ENCODE measurements at places on chromosomes 13 and 19.
A peak's percentile ranks its signal among the peaks of the same experiment; 100 is the strongest.

DNA sequence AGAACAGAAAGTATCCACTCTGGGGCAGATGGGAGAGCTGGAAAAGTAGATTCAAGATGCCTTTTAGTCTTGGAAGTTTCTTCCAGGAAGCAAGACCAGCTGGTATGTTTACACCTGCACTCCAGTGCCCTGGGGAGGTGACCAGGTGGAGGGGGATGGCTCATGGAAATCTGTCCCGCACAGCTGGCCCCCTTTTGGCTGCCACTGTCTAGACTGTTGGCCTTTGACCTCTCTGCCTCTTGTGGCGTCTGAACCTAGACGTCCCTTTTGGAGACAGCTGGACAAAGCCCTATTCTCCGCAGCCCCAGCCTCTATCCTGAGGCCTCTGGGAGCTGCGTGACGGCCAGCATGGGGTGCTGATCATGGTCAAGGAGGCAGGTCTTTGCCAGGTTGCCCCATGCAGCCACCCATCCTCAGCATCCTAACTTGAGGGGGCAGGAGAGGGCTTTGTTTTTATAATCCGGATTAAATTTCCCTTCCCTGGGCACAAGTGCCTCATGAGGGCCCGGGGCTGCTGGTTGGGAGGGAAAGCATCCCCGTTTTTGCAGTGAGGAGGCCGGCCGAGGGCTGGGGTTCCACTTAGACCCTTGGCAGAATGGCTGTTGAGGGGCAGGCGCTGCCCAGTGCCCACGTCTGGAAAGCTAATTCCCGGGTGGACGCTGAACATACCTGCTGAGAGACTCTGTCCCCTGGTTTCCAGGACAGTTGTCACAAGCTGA is 17.3 kb upstream of the GDF15 start:
- DNase-seq, result no peak

- no peak for DNase-seq
Observed at GRCh38 chr13:25295228-25295627, 6.2 kb upstream of the NUP58 start.

DNA sequence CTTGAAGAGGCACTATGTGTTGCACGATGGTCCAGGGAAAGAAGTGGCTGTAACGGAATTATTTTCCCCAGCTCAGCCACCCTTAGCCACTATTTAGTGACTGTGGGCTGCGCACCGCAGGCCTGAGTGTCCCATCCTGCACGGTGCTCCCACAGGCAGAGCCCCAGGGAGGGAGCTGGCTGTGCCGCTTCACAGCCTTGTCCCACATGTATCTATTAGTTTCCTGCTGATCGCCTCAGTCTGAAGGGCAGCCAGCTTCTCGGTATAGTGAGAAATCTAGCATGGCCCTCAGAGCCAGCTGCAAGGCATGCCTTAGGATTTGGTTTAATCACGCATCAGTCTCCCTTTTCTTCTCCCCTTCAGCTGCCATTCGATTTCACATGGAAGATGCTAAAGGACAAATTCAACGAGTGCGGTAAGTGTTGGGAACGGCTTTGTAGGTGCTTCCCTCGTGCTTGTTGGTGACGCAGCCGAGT is 15.7 kb downstream of the PRAM1 start:
- DNase-seq, result no peak

GRCh38 chr19:51138549-51138979 is 3.5 kb upstream of the SIGLEC7 start:
- DNase-seq, result no peak

- no peak for DNase-seq
Observed at GRCh38 chr19:28549680-28550277, 663.2 kb downstream of the UQCRFS1 start.

DNA sequence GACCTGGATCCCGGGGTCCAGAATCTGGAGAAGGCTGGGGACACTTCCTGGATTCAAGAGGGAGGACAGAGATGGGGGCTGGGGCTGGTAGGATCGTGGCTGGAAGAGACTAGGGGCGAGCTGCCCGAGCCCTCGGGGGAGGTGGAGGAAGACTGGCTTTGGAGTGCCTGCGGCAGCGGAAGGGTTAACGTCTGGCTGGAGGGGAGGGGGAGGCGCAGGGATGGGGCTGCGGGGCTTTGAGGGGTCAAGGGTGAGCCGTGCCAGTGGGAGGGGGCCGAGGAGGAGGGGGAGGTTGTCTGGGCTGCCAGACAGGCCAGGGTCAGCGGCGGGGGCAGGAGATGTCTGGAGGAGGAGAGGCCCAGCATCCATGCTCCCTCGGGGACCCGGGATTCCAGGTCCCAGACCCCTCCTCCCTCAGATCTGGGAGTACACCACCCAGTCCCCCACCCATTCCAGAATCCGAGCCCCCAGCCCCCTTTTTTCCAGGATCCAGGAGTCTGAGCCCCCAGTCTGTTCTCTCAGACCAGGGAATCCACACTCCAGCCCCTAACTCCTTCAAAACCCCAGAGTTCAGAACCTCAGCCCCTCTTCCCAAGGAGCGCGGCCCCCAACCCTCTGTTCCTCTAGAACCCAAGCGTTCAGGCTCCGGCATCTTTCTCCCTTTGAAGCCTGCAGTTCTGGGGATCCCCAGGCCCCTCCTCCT is 3.2 kb upstream of the SPACA6 start:
- DNase-seq, result no peak

- DNase-seq, result no peak
Observed at GRCh38 chr13:38283346-38283745, 66.3 kb upstream of the UFM1 start.

GRCh38 chr19:33661336-33661735 is 39.6 kb downstream of the CHST8 start:
- DNase-seq, result no peak

DNA sequence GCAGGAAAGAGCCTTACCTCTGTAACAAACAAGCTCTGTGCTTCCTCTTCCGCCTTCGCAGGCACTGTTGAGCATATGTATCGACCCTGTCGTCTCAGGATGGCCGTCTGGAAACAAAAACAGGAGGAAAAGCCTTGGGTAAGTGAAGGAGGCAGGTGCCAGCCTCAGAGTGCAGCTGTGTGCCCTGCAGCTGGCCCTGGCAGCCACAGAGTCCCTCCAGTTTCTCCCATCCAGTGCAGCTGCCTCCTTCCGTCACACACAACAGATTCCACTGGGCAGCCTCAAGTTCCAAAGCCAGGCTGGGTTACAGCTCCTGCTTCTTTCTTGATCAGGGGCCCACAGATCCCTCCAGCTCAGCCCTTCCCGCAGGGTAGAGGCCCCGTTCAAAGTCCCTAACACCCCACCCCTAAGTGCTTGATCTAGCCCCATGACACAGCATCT is 47.7 kb downstream of the DOCK9 start:
- no peak for DNase-seq

DNA sequence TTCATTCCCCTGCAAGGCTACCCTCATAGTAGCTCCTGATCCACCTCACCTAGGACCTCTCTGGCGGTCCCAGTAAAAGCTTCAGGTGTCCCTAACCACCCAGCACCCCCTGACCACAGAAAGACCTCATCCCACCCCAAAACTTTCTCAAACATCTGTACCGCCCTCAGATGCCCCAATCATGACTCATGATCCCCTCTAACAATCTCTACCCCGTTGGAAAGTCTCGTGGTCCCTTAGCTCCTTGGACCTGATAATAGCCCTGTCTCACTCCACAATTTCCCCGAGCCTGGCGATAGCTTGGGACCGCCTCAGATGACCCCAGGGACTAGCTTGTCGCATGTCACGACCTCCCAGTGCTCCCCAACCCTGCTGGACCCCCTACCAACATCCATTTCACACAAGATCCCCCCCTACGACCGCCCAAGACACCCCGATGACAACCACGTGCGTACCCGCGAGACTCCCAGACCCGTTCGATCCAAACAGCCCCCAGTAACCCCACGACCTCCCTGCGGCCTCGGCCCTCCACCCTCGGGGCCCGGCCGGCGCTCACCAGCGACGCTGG is 450 bp downstream of the NDUFA11 start:
- DNase-seq, result no peak

DNA sequence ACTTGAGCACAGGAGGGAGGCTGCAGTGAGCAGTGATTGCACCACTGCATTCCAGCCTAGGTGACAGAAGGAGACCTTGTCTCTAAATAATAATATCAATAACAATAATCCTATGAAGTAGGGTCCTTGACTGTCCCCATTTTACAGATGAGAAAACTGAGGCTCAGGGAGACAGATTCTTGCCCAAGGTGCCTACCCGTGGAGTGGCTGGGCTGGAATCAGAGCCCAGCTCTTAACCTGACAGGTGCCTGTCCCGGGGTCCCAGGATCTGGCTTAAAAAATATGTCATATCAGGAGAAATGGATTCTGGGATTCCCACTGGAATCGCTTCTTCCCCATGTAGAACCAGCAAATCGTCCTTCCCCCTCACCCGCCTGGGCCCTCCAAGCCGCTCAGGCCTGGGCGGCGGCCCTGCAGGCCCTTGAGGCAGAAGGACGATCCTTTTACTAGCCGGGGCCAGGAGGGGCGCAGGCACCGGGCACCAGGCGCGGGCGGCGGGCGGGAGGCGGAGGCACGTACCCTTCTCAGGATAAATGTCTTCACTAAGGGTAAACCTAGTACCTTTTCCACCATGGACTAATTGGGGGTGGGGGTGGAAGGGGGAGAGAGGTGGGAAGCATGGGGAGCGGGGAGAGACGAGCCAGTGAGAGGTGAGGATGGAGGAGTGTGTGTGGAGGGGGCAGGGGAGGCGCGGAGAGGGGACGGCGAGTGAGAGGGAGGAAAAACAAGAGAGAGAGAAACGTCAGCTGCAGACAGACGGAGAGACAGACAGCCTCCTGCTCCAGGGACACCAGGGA is 60.6 kb downstream of the COLGALT1 start:
- no peak for DNase-seq

DNA sequence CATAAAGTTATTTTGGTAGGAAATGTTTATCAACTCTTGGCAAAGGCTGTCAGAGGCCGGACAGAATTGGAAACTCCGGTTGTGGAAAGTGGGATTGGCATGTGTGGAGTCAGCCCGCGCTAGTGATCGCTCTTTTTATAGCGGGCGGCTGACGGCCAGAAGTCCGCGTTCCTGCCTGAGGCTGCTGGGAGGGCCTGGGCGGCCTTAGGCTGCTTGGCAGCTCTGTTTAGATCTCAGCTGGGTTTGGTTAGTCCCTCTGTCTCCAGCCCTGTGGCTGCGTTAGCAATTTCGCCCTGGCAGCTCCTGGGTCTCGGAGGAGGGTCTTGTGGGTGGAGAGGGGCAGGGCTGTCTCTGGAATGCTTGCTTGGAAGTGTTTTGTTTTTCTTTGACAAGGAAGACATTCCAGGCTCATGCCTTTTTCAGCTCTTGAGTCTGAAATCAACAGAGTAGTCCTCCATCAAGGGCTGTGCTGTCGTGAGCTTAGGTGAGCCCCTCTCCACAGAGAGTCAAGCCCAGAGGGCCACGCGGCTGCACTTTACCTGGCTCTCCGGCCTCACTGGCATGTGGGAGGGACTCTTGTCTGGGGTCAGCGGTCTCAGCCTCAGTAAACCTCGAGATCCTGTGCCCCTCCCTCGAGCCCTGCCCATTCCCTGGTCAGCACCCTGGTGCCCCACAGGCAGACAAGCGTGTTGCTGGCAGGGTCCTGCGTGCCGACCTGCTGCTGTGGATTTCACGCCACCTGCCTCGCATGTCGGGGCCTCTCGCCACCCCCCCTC is 22.5 kb downstream of the DOT1L start:
- peak; percentile 93 for DNase-seq

DNA sequence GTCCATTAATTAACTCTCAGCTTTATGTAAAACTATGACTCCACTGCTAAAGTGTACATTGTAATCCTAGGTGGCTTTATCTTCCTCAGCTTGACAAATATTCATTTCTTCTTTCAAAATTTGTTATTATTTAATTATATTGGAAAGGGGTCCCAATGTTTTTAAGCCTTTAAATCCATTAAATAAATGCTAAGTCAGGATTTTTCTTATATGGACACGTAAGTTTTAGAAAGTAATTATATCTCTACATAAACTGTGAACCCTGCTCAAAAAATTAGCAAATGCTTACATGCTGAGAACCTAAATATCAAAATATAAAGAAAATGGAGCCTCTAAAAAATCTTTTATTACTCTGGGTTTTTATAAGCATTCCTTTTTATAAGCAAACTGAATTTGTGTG is 78.2 kb upstream of the MIR17HG start:
- DNase-seq, result no peak
